Dermis microvascular lymphatic vessel endothelial cell (primary cell): ENCODE measurements at places on chromosomes 13 and 19.

GRCh38 chr19:16200038-16201010 is 2.6 kb downstream of the AP1M1 start:
- no peak for DNase-seq

- no peak for DNase-seq
These were observed 1769.0 kb upstream of the PCDH20 start for GRCh38 chr13:63184693-63185092.

DNA sequence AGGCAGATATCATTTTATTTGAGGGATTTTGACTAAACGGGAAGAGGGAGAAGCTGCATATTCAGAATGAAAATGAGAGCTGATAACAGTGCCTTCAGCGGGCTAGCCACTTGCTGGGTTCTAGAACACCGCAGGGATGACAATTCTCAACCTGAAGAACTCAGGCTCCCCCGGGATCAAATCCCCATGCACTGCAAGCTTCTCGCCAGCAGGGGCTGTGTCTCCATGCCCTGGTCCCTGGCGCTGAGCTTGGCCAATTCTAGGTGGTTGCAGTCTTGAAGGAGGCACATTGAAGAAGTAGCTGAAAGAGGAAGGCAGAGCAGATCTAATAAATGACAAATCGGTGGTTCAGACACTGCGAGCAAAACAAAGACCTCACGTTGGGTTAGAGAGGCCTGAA is 128.7 kb downstream of the UQCRFS1 start:
- DNase-seq = no peak

GRCh38 chr13:37397535-37397934 is 201.0 kb downstream of the POSTN start:
- DNase-seq = no peak

DNA sequence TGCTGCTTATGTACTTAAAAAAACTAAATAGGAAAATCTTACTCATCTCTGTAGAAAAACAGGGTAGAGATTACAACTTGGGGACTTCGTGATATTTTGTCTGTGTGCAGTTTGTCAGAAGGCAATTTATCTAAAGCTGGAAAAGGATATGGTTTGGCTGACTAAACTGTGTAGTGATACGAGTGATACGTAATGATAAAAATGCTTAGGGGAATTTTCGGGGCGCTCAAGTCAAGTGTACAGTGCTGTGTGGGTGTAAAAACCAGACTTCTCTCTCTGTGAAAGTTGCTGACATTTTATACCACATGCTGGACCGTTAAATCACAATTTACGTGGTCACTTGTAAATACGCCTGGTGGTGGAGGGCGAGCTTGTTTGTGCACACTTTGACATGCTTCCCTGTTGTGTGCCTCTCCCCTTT is 221.7 kb downstream of the KCNRG start:
- DNase-seq = no peak

GRCh38 chr13:39025433-39025839 is 12.5 kb downstream of the PROSER1 start:
- no peak for DNase-seq

GRCh38 chr13:42272804-42273175 is 838 bp downstream of the AKAP11 start:
- no peak for DNase-seq

- DNase-seq = no peak
These were observed 857.0 kb upstream of the SPRY2 start for GRCh38 chr13:81197966-81198365.

GRCh38 chr13:109516186-109516585 is 270.2 kb downstream of the IRS2 start:
- no peak for DNase-seq

- no peak for DNase-seq
These were observed 16.6 kb downstream of the ADAMTS10 start for GRCh38 chr19:8593931-8594330.

GRCh38 chr19:12790628-12791344 is 500 bp upstream of the JUNB start:
- DNase-seq = no peak
